ENCODE measurements at places on chromosomes 4 and X. TPM values are rescaled to one million over a fixed set of nuclear protein-coding genes. Genes with fewer than 3 reads are reported as not detected.

GRCh38 chr4:140579278-140579677, 10.5 kb upstream of the UCP1 start:
- DNase-seq, result no peak

DNA sequence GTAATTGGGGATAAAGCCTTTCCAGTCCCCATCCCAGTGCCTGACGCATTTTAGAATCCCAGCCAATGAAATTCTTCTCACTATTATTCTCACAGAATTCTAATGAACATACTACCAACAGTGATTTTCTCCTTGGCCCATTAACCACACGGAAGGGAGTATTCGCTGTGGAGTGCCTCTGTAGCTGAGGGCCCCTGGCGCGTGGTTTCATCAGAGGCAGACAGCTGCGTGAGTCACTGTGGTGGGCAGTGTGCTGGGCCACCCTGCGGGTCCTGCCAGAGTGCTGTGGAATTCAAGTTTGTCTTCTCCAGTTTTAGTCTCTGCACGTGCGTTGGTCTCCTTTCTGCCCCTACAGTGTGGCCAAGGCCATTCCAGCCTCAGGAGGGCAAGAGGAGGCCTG, 335.4 kb upstream of the FAT1 start:
- DNase-seq, result peak; percentile 61

Gene SOWAHB
- total RNA-seq, result 23.3 TPM

Gene CTAG1B
- total RNA-seq, result not detected

DNA sequence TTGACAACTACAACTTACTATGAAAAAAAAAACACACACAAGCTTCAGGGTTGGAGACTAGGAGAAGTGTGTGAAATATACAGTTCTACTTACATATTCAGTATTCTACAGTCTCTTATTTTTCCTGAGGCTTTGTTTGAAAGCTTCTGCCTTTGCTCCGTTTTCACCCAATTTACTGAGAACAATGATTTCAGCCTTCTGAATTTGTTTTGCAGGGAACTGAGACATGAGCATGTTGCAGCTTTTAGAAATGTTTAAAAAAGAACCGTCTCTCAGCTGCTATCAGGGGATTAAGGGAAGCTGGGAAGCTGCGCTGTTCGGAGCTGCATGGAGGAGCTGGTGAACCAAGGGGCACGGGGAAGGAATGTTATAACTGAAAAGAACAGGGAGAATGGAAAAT, 85.7 kb downstream of the QDPR start:
- no peak for DNase-seq

DNA sequence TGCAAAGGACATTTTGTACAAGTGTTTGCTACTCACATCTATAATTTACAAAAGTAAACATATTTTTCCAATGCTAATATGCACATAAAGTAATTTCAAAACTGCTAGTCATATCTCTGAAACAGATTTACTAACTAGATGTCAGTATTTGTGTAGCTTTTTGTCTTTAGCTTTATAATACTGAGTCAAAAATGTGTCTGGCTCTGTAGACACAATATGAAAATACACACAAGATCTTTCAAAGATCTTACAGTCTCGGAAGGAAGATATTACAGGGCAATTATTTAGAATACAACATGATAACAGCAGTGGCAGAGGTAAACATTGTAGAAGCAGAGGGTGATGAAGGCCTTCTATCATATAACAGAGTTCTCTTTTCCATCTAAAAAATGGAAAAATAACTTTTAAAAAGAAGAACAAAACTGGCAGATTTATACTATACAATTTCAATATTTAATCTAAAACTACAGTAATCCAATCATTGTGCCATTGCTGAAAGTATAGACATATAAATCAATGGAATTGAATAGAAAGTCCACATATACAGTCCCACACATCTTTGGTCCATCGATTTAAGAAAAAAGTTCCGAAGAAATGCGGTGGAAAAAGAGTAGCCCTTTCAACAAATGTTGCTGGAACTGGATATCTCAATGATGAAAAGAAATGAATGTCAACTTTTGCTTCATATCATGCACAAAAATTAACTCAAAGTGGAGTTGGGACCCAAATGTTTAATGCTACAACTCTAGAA, 29.4 kb downstream of the ARAP2 start:
- DNase-seq, result no peak

- no peak for DNase-seq
Measured at GRCh38 chr4:109588176-109588575, 28.1 kb downstream of the MCUB start.

Gene GATA1
- total RNA-seq, result not detected

- no peak for DNase-seq
Measured at GRCh38 chrX:84336646-84337045, 148.6 kb upstream of the RPS6KA6 start.

Gene STPG2
- total RNA-seq, result 0.07 TPM

DNA sequence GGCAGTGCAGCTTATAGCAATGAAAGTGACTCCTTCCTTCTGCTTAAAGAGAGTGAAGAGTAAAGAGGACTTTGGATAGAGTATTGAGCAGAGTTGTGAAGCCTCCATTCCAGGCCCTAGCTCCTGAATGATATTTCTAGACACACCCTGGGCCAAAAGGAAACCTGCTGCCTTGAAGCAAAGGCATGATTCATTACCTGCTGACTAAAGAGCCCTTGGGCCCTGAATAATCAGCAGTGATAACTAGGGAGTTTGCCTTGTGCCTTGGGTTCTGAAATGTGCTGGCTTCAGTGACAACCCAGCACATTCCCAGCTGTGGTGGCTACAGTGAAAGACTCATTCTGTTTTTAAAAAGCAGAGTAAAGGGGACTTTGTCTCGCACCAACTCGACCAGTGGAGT, 49.2 kb downstream of the STPG2 start:
- no peak for DNase-seq

Gene MAGEB1
- not detected for total RNA-seq

GRCh38 chrX:130295519-130296296, 27.0 kb upstream of the ZNF280C start:
- no peak for DNase-seq

DNA sequence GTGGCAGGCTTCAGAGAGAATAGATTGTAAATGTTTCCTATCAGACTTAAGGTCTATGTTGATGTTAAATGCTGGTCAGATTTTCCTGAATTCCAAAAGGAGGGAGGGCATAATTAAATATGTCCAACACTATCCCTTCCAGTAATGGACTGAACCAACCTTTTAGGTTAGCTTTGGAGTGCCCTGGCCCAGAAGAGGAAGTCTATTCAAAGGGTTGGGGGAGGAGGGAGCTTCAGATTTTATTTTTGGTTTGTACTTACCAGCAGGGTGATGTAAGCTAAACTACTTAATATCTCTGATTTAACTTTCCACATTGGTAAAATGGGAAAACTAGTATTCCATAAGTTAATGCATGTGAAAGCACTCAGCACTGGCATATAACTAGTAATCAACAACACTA, 91.1 kb downstream of the RBM46 start:
- no peak for DNase-seq

DNA sequence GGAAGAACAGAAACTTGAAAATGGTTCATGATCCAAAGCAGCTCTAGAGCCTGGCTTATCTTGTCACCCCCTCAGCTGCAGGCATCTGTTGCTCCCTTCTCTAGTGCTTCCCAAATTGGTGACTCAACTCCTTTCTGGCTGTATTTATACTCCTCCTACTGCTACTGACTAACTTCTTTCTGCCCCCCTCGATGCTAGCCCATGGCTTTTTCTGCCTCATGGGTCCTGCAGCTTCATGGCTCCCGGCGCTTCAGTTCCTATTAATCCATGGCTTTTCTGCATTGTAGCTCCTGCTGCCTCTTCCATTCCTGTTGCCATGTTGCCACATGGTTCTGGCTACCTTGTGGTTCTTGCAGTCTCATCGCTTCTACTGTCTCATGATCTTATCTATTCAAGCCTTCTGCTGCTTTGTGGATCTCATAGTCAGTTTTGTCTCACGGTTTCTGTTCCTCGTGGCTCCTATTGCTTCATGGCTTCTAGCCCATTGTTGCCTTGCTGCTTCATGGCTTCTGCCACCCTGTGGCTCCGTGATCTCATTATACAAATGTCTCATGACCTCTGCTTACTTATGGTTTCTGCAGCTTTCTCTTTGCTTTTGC, 48.1 kb downstream of the SMC1A start:
- no peak for DNase-seq

- DNase-seq, result no peak
Measured at GRCh38 chr4:80462621-80463091, 127.1 kb downstream of the CFAP299 start.

DNA sequence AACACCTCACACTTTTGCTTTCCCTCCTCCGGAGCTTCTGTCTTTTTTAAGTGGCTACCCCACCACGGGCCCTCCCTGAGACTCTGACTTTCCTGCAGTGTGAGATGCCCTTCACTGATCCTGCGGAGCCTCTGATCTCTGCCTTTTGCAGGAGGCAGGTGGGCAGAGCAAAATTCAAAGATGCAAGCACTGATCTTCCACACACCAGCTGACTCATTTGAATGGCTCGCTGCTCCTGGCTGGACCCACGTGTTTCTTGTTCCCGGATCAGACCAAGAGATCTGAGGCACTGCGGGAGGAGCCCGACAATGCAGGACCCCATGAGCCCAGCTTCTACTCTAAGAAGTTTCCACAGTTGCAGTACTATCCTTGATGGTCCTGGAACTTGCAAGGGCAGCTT, 1607.9 kb upstream of the TENM3 start:
- peak; percentile 54 for DNase-seq

GRCh38 chr4:81152839-81153713, 61.9 kb downstream of the PRKG2 start:
- DNase-seq, result no peak

- no peak for DNase-seq
Measured at GRCh38 chrX:24378706-24379105, 18.3 kb downstream of the SUPT20HL1 start.

All from kidney epithelial cell (primary cell).